ENCODE measurements at places on chromosomes 7 and 10.

GRCh38 chr10:98957801-98958200 lies 277.9 kb downstream of the HPSE2 start:
- DNase-seq, result no peak

DNA sequence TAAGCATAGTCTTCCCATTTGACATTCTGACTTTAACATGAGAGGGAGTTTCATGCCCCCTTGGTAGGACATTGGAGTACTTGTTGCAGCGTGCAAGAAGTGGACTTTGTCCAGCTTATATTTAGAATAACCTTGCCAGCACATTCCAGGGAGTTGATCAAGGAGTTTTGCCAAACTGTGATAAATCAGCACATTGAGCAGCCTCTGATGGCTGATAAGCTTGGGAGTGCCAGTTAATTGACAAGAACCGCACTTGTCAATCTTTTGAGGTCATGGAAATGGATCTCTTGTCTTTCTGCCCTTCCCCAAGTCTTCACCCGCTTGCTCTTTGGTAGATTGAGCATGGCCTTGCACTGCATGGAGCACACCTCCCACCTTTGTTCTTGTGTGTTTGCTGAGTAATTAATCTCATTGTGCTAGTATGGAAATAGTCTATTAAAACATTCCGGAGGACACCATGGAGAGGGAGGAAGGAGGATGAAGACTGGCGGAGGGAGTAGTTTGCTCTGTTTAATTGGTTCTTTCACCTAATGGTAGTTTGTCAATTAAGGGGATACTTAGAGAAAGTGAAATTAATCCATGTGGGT lies 668.5 kb upstream of the GALNT17 start:
- DNase-seq, result no peak

DNA sequence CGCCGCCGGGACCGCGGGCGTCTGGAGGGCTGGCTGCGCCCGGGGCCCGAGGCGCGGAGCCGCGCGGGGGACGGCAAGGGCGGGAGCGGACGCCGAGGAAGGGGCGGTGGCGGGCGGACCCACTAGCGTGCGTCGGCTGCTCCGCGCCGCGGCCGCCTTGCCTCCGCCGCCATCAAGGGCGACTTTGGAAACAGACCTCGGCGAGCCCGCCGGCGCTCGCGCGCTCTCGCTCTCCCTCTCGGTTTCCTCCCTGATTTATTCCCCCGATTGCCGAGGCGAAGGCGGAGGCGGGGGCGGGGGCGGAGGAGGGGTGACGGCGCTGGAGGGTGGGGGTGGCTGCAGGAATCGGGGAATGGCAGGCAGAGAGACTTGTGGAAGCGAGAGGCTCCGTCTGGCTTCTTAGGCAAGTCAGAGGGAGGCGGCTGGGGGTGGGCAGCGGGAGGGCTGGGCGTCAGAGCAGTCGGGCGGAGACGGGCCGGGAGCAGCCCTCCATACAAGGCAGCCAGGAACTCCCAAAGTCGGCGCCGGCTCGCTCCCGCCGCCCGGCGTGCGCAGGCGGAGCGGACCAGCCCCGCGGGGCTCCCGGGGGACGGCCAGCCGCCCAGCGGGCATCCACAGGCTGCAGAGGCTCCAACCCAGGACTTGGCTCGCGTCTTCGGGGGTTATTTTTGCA lies at the start of gene CACNA2D1:
CACNA2D1 (minus strand) TSS at position 231 of the 673 bp plus-strand sequence.
- no peak for DNase-seq

- no peak for DNase-seq
Measured at GRCh38 chr10:12098966-12099365, 30.2 kb downstream of the DHTKD1 start.

DNA sequence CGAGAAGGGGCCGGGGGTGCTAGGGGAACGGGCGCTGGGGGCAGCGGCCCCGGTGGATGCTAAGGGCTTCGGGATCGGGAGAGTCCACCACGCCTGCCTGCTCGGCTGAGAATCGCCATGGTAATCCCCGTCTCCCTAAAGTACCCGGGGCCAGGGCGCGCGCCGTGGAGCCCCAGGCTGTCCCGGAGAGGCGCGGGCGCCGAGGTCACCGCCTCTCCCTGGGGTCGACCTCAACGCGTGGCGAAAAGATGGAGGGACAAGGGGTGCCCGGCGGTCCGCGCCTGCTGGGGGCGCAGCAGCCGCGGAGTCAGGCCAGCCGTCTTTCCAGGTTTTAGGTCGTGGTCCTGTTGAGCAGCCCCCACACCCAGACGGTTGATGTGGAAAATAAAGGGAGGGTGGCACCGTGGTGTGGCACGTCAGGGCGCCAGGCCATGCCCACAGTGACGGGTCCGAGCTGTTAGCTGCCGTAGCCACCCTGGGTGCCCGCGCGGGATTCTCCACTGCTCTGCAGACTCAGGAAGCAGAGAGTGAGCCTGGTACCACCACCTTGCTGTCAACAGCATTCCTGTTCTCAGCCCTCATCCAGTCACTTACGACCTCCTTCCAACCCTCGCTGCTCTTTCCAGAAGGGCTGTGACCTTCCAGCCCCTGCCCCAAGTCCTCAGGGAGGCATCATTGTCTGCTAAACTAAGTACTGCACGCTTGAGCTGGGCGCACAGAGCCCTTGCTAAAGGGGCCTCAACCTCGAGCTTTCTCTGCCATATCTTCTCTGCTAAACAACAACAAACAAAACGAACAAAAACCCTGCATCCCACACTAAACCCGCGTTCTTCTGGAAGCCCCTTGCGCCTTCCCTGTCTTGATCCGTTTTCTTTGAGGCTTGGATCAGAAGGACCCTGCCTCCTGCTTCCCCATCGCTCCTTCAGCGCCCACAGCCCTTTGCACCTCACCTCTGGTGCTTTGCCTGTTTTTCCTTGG lies 666 bp downstream of the SMKR1 start:
- DNase-seq, result peak; percentile 10

DNA sequence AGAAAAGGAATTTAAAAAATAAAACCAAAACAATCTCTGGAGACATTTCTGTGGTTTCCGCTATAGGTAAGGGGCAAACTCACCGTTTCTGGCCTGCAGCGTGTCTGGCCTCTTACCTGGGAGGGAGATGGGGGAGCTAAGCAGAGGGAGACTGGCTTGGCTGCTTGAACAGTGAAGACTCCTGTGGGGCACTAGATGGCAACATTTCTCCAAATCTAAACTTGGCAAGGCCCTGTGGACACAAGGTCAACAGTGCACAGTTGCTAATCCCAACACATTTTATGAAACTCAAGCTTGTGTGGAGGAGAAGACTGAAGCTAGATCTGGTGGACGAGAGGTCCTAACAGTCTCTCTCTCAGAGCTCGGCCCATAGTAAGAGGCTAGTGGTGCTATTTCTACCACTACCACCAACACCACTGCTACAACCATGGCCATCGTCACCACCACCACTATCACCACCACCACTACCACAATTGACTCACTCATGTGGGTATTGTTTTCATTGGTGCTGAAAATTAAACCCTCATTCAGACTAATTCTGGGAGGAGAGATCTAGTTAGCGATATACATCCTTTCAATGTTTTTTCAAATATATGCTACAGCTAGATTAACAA lies 28.4 kb upstream of the CDHR3 start:
- no peak for DNase-seq

GRCh38 chr7:89772276-89772675 lies 382.0 kb upstream of the STEAP1 start:
- no peak for DNase-seq

DNA sequence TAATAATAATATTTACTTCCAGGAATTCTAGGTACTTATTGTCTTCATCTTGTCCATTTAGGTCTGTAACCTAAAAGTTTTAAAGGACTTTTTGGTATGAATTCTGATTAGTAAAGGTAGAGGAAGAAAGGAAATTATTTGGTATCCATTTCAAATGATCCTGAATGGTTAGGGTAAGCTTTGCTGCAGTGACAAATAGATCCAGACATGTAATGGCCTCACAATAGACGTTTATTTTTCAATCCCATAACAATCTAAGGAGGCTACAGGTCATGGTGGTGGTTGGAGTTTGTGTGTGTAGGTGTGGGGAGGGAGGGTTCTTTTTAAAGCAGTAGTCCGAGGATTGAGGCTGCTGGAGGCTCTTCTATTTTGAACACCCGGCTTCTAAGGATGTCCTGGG lies 5.3 kb downstream of the FBH1 start:
- DNase-seq, result no peak

GRCh38 chr7:127486654-127487053 lies 94.1 kb upstream of the ZNF800 start:
- no peak for DNase-seq

DNA sequence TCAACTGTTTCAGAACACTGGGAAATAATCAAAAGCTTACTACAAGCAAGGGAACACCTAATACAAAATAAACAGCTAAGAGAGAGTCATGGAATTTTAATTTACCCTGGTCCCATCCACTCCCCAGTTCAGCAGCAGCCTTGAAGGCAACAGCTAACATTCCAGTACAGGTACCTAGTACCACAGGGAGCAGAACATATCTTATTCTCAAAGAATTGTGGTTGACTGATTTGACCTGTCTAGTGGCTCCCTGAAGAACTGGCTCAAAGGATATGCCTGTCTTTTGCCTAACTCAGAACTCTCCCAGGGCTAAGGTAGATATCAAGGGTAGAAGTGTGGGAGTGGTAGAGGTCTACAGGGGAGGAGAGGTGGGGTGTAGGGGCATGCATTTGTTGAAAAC lies 32.3 kb downstream of the SMURF1 start:
- no peak for DNase-seq

GRCh38 chr10:28291881-28292297 lies 11.0 kb downstream of the MPP7 start:
- peak; percentile 15 for DNase-seq

GRCh38 chr10:95758351-95759025 lies 2.5 kb downstream of the ENTPD1 start:
- no peak for DNase-seq

GRCh38 chr7:12612622-12613021 lies 42.1 kb downstream of the SCIN start:
- no peak for DNase-seq

GRCh38 chr10:3866332-3866731 lies 81.3 kb upstream of the KLF6 start:
- DNase-seq, result no peak

DNA sequence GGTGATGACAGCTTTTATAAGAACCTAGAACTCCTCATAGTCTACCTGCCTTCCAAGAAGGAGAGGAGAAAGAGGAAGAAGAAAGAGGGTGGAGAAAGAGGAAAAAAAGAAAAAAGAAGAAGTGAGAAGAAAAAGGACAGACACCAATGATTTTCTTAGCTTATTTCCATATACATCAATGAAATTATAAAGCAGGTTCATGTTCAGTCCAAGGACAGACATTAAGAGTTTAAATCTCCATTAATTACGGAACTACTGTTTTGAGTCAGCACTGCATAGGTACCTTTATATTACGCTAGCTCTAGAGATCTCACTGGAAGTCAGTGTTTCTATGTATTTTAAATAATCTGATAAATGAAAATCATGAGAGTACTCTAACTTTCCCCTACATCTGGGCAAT lies 309.0 kb upstream of the HGF start:
- no peak for DNase-seq

DNA sequence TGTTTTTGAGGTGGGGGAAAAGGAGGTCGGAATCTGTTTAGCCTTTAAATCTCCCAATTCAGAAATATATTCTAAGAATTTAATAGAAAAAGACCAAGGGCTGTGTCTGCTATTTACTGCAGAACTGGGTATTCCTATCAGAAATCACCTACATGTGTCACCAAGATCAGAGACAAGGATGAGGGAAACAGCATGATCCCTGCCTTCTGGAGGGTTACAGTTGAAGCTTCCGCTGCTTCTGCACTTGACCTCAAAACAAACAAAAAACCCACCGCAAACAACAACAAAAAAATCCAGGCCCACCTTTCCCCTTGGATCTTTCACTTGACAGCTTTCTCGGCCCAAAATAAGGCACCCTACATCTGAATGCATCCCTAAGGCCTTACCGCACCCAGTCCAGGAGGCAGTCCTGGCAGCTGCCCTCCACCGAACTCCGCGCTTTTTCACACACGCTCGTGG lies 750 bp upstream of the CDK14 start:
- no peak for DNase-seq

DNA sequence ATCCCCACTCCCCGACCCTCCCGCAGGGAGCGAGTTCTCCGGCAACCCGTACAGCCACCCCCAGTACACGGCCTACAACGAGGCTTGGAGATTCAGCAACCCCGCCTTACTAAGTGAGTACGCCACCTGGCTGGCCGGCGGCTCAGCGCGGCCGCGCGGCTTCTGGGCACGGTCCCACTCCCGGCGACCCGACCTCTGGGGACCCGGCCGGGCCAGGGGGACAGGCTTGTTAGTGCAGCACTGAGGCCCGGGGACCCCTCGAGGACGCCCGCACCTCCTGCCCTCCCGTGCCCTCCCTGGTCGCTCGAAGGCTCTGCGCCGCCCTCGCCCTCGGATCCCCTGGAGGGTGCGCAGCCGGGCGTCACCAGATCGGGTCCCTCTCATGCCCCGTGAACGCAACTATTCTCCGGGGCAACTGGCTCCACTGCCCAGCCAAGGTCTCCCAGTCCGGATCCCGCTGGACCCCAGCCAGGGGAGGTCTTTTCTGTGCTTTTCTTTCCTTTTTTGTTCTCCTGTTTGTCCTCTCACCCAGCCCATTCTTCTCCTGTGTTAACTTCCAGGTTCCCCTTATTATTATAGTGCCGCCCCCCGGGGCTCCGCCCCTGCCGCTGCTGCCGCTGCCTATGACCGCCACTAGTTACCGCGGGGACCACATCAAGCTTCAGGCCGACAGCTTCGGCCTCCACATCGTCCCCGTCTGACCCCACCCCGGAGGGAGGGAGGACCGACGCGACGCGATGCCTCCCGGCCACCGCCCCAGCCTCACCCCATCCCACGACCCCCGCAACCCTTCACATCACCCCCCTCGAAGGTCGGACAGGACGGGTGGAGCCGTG lies 81.8 kb downstream of the PAX2 start:
- DNase-seq, result no peak

DNA sequence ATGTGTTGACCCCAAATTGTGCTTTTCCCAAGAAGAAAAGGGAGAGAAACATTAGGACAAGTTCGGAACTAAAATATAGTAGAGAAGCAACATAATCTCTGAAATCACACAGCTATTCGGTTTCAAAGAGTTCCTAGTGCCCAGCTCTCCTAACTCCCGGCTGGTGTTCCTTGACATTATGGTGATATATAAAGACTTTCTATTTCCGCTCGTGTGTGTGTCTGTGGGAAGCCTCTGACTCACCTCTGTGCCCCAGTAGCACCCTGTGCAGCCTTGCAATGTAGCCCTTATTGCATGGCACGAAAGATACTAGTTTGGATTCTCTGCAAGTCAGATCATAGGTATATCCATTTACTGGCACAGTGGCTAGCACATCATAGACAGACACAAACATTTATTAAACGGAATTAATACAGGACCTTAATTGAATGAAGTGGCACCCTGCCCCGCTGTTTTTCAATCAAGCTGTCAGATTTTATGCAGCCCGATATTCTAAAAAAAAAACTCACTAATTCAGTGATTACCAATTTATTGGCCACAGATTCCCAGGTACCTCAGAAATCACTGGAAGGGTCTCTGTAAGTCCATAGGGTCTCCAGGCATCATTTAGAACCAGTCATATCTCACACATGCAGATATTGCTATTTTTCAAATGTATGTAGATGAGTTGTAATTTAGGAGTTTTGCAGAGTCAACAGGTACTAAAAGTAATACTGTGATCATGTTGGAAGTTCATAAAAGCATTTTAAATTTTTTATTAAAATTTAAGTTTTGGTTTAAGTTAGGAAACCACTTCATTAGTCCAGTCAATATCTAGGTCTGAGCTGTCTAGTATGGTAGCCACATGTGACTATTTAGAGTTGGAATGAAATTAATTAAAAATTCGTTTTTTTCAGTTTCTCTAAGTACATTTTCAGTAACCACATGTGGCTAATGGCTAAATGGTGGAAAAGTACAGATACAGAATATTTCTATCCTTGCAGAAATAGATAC lies 43.3 kb downstream of the SFTPD start:
- no peak for DNase-seq
